ENCODE measurements at places on chromosomes 16 and 17.

GRCh38 chr16:70534971-70535370 lies 11.4 kb downstream of the SF3B3 start:
- no peak for DNase-seq

- no peak for DNase-seq
Measured at GRCh38 chr16:1287982-1288670, 21.3 kb upstream of the UBE2I start.

GRCh38 chr16:65932350-65933072 lies 434.0 kb upstream of the CDH5 start:
- DNase-seq = no peak

- DNase-seq = no peak
Measured at GRCh38 chr16:77549876-77550275, 115.0 kb upstream of the ADAMTS18 start.

DNA sequence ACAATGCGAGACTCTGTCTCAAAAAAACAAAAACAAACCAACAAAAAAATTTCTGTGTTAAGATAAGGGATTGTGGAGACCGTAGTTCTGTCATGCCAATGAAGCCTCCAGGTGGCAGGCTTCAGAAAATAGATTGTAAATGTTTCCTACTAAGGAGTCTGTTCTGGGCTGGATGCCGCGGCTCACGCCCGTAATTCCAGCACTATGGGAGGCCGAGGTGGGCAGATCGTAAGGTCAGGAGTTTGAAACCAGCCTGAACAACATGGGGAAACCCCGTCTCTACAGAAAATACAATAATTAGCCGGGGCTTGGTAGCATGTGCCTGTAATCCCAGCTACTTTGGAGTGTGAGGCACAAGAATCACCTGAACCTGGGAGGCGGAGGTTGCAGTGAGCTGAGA lies 4.4 kb upstream of the SNX29 start:
- peak; percentile 16 for DNase-seq

- DNase-seq = no peak
Measured at GRCh38 chr17:67161573-67161972, 83.4 kb downstream of the HELZ start.

- no peak for DNase-seq
Measured at GRCh38 chr16:84166796-84167695, 19.8 kb downstream of the TAF1C start.

DNA sequence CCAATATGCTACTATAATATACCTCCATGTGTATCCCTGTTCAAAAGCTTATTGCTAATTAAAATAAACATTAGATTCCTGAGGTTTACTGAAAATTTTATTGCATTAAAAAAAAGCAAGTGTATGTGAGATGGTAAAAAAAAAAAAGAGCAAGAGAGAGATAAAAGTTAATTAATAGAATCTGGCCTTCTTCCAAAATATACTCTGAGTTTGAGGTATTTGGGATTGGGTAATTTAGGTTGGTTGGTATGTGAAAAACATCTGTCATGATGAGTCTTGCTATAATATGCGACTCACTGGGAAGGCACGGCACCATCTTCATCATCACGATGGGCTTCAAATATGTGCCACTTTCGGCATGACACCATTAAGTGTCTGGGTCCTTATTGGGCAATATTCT lies 711.1 kb upstream of the SOX9 start:
- no peak for DNase-seq

- DNase-seq = no peak
Measured at GRCh38 chr16:52078716-52079655, 468.0 kb downstream of the TOX3 start.

GRCh38 chr16:82195917-82196494 lies 26.0 kb upstream of the MPHOSPH6 start:
- no peak for DNase-seq

DNA sequence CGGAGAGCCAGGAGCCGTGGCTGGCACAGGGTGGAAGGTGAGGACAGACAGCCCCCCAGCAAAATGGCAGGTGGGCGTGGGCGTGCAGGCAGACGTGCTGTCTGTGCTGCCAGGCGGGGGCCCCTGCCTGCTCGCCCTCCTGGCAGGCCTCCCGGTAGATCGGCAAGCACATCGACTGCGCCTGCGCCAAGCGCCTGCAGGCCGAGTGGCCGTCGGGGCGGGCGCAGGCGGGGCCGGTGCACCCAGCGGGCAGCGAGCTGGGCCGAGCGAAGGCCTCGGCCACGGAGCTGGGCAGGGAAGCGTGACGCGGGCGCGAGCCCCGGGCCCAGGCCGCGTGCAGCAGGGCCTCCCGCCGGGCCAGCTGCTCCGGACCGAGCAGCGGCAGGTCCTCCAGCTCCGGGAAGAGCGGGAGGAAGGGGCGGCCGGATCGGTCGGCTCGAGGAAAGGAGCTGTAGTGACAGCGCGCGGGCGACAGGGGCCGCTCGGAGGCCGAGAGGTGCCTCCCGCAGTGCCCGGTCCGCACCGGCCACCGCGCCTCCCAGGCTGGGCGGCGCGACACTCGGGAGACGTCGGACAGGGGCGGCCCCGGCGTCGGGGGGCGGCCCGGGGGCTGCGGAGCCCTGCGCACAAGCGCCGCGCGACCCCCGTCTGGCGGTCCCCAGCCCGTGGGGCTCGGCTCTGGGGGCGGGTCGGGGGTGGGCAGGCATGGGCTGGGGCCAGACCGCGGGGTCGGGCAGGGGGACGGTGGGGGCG lies 16.9 kb downstream of the GRIN2C start:
- no peak for DNase-seq

Measured in RKO (cell line).